Osteocyte (in vitro differentiated cells): ENCODE measurements at places on chromosomes 1 and 21. TPM values are rescaled to one million over a fixed set of nuclear protein-coding genes. Genes with fewer than 3 reads are reported as not detected.

- H3K27ac ChIP-seq, result peak overlapping the region; percentile 95
- peaks cover 10% of the 10 kb centered on the region for H3K36me3 ChIP-seq
- H3K4me1 ChIP-seq, result peaks cover 48% of the 10 kb centered on the region
- DNase-seq, result no peak
- no peak overlapping the region for H3K4me3 ChIP-seq
Measured at GRCh38 chr1:117093091-117093534, 28.4 kb downstream of the TRIM45 start.

- H3K36me3 ChIP-seq, result no peaks in the 10 kb centered on the region
- peak overlapping the region; percentile 38 for H3K27ac ChIP-seq
- peaks cover 5% of the 10 kb centered on the region for H3K27me3 ChIP-seq
- H3K4me3 ChIP-seq, result no peak overlapping the region
- H3K4me1 ChIP-seq, result peaks cover 22% of the 10 kb centered on the region
Measured at GRCh38 chr1:51607681-51608095, 9.2 kb upstream of the OSBPL9 start.

DNA sequence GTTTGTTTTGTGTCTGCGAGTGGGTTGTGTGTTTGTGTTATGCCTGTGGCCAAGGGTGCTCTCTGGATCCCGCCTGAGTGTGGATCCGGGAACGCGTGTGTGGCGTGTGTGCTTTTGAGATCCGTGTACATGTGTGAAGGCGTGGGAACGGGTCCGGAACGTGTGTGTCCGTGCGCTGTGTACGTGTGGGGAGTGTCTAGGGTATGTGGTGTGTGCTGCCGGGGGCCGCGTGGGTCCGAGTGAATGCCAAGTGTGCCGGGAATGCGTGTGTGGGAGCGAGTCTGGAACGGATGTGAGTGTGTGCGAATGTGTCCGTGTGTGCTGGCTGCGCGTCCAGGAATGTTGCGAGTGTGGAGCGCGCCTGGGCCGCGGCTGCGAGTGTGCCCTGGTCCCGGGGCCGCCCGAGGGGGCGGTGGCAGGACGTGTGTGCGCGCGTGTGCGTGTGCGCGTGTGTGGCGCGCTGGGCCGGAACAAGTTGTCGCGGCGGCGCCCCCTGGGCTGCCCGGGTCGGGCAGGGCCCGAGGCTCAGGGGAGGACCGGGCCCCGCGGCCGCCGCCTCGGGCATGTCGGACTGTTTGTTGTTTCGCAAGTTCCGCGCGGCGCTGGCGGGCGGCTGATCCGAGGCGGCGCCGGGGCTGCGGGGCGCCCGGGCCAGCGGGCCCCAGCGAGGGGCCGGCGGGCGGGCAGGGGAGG lies 953 bp downstream of the PTPRU start:
- H3K27ac ChIP-seq, result no peak overlapping the region
- H3K27me3 ChIP-seq, result peaks cover 32% of the 10 kb centered on the region
- H3K4me1 ChIP-seq, result peaks cover 20% of the 10 kb centered on the region
- no peaks in the 10 kb centered on the region for H3K36me3 ChIP-seq
- peak overlapping the region; percentile 70 for H3K4me3 ChIP-seq
- DNase-seq, result no peak

GRCh38 chr1:199089393-199090122 lies 450.7 kb downstream of the PTPRC start:
- H3K36me3 ChIP-seq, result no peaks in the 10 kb centered on the region
- no peak for DNase-seq
- H3K4me1 ChIP-seq, result peaks cover 15% of the 10 kb centered on the region
- H3K27ac ChIP-seq, result no peak overlapping the region
- H3K4me3 ChIP-seq, result no peak overlapping the region

SELP gene
- total RNA-seq, result not detected in 2 replicates

CENPF gene
- total RNA-seq, result 21.5 and 26.5 TPM in 2 replicates

ZMYND12 gene
- 0.31 and 0.40 TPM in 2 replicates for total RNA-seq

USP16 gene
- 27.7 and 28.5 TPM in 2 replicates for total RNA-seq
